D341Med (cell line): ENCODE measurements at places on chromosomes 1 and 21.

DNA sequence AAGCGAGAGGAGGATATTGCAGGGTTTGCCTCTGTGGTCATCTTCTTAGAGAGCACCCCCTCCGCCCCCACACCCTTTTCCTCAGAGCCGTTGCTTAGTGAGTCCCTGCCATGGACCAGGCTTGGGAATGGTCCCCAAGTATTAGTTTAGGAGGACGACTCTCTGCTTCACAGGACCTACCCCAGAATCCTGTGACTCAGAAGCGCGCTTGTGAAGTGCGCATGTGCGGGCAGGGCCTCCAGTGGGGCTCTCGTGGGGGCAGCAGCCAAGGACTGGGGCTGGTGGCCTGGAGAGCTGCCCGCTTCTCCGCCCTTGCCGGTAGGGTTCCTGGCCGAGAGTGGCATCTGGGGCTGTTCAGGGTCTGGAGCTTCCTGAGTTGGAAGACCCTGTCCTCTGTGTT, 37.3 kb upstream of the HMGN1 start:
- DNase-seq = no peak

- no peak for DNase-seq
These were observed 241.0 kb downstream of the GPATCH2 start for GRCh38 chr1:217389895-217390294.

DNA sequence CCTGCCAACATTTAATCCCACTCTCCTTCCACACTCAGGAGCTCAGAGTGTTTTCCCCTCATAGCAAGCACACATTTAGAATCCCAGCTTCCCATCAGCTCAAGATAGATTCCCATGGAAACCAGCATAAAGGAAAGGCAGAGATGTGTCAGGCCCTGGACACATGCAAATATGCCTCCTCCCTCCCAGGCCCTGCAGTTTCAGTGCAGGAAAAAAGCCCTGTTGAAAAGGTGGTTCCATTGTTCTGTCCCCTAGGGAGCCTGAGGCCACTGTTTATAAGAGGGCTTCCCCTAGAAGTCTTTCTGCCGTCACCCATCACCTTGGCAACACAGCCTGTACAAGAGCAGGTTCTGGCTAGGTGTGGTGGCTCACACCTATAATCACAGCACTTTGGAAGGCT, 3.6 kb downstream of the CACNA1S start:
- no peak for DNase-seq

DNA sequence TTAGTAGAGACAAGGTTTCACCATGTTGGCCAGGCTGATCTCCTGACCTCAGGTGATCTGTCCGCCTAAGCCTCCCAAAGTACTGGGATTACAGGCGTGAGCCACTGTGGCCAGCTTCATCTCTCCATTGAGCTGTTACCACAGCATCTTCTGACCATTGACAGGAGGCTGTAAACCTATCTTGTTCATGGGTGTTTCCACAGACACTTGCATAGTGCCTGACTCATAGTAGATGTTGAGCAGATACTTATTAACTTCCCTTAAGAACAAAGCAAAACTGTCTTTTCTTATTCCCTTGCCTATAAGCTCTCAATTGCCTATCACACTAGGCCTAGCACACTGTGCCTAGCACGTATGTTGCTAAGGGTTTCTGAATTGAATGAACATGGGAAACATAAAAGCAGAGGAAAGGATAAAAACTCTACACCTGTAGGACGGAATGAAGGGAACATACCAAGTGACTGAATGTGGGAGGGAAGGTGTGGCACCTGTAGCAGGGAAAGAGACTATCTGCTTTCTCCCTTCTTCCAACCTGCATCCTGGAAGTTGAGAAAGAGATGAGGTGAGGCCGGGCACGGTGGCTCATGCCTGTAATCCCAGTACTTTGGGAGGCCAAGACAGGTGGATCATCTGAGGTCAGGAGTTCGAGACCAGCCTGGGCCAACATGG, 1.2 kb upstream of the C1orf54 start:
- no peak for DNase-seq

DNA sequence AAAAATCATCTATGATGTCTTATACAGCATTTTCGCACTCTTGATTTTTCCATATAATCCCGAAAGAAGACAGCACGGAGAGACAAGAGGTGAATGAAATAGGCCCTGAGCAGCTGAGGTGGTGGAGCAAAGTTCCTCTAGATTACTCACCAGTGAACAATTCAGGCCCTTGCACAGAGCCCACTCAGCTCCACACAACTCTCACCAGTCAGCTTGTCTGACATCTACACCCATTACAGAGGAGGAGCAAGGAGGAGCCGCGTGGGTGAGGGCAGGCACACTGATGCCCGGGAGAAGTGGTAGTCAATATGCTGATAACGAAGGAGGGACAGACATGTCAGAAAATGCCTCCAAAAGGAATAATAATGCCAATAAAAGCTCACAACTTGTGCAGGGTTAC, 59.9 kb downstream of the DNM3 start:
- DNase-seq = no peak

DNA sequence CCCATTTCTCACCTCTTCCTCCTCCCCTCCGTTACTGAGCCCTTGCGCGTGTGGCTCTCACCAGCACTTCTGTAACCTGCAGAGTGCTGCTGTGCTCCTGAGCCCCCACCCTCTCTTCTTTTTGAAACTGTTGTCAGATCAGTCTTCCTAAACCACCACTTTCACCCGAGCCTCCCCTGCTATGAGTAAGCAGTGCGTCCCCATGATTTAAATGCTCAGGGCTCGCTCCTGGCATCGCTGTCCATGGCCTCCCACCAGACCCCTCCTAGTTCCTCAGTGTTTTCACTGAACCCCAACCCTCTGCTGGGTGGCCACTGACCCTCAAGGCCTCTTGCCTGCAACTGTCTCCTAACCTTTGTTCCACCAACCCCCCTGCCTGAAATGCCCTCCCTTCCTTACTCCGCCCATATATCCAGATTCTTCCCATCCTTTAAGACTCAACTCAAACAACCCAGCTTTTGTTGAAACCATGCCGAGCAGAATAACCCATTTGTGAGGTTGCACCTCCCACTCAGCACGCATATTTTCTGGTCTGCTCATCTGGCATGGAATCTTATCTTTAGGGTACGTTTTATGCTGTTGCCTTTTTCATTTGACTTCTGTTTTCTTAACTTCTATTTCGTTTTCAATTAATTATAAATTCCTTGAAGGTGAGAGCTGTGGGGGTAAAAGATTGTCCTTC, 64.5 kb upstream of the FAM3B start:
- DNase-seq = no peak
